ENCODE measurements at places on chromosomes 16 and 17.

- DNase-seq, result no peak
Measured at GRCh38 chr17:52147872-52148271, 10.6 kb downstream of the CA10 start.

DNA sequence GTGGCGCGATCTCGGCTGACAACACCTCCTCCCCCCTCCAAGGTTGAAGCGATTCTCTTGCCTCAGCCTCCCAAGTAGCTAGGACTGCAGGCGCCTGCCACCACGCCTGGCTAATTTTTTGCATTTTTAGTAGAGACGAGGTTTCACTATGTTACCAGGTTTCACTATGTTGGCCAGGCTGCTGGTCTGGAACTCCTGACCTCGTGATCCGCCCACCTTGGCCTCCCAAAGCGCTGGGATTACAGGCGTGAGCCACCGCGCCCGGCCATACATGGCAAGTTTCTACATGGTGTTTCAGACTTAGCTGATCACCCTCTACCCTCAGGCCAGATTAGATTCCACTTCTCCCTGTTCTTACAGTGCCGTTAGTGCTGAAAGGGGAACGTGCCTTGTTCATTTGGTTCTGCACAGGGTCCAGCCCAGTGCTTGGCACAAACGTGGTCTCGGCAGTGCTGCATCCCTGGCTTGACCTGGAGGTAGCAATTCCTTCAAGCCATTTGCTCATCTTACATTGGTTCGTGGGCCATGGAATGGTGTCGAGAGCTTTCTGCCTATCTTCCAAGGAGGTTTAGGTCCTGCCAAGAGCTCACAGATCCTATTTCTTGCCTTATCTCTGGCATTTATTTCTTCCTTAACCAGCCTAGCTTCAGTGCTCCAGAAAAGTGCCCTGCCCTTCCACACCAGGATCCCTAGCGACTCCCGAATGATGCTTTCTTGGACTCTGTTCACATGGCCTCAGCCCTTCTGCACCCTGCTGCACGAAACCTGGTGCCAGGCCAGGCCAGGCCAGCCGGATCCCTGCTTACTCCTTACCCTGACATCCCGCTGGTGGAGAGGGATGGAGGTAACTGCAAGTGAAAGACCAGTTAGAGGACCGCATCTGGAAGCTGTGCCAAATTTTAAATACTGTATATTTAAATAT is 14.8 kb upstream of the AURKB start:
- no peak for DNase-seq

DNA sequence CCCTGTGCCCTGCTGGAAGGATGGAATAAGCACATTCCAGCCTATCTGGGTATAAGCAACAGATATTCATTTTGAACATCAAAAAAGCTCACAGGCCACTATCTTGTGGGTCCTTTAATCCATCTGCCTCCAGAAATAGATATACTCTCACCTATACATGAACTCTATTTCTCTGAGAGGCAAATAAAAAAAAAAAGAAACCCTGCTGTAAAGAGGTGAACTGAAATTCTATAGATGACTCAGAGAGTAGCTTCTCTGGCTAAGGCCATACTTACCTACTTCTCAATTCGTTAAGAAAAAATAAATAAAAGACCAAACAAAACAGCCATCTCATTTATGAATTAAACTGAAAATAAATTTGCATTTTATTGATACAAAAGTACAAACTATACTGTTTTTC is 86.3 kb downstream of the DYNLRB2 start:
- DNase-seq, result no peak

DNA sequence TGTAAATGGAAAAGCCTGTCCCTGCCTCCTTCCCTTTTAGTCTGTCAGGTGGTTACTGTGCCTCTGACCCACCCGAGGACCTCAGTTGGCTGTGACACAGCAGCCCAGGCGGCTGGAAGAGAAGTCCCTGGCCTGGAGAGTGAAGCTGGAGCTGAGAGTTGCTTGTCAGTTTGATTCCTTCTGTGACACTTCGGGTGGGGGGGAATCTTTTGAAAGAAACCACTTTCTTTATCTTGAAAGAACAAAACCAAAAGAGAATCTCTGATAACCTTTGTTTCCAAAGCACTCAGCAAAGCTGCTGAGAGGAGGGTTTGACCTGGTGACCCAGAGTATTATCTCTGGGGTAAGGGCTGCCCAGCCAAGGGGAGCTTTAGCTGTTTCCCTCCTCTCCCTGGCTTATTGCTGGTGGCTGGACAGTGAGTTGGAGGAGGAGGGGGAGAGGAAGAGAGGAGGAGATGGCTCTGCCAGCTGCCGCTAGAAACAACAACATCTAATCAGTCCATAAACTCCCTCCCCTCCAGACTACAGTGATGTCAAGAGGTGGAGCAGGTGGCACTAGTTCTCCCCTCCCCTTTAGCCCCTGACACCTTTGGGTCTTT is 34.0 kb downstream of the YPEL2 start:
- no peak for DNase-seq

DNA sequence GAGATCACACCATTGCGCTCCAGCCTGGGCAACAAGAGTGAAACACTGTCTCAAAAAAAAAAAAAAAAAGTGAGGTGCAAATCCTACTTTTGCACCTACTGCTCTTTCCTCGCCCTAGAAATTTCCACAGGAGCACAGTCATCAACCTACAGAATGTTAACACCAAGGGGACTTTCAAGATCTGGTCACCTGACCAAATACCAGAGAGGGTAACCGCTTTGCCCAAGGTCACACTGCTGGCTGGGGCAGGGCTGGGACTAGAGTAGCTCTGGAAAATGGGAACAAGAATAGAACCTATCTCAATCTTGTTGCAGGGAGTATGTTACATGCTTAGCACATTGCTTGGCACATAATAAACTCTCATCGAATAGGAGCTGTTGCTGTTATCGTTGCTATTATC is 6.3 kb upstream of the MLLT6 start:
- no peak for DNase-seq

- DNase-seq, result no peak
Measured at GRCh38 chr16:85321509-85322271, 209.4 kb upstream of the CIBAR2 start.

DNA sequence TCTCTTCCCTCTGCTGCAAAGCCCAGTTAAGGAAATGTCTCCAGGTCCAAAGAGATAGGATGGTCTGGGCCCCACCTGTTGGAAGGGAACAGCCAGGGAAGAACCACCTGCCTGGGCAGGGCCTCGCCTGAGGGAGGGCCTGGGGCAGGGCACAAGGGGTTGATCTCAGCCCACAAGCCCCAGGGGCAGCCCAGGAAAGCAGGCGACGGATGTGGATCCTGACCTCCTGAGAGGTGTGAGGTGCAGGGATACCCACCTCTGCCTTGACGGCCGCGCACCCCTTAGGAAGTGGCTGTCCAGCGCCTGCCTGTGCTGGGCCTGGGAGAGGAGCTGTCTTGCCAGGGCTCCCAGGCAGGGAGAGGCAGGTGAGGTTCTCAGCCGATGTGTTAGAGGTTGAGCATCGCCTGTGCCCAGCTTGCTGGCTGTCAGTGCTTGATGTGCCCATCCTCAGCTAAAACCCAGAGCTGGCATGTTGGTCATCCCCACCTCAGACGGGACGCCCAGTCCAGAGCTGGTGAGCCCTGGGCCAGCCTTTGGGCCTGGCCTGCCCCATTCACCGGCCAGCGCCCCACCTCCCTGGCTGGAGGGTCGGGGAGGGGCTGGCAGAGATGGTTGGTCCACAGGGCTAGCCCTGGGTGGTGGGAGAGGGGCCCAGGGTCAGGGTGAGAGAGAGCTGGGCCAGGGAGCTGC is 434 bp downstream of the CEMP1 start:
- no peak for DNase-seq

- peak; percentile 31 for DNase-seq
Measured at GRCh38 chr16:68590201-68590994, 51.3 kb downstream of the ZFP90 start.
